ENCODE measurements at places on chromosomes 6 and 20. TPM values are rescaled to one million over a fixed set of nuclear protein-coding genes. Genes with fewer than 3 reads are reported as not detected.

DNA sequence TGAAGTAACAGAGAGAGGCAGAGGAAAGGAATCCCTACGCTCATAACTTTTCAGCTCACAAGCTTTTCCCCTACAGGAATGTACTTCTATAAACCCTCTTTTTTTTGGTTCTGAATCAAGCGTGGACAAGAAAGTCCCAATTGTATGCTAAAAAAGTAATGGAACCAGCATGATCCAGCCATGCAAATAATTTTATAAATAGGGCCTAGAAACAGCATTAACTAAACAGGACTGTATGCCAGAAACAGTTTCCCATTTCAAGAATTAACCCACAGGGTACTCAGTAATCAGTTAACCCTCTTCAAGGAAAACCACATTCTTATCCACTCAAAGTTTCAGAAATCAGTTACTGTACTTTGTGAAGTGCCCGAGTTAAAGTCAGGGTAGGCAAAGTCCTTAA, 87.0 kb upstream of the HMGCLL1 start:
- no peaks in the 10 kb centered on the region for H3K36me3 ChIP-seq
- no peak overlapping the region for H3K4me3 ChIP-seq
- no peak overlapping the region for H3K27ac ChIP-seq

- no peak overlapping the region for H3K27ac ChIP-seq
- no peak for DNase-seq
- no peak overlapping the region for H3K4me3 ChIP-seq
- peaks cover 31% of the 10 kb centered on the region for H3K4me1 ChIP-seq
- no peaks in the 10 kb centered on the region for H3K27me3 ChIP-seq
These were observed 4.9 kb downstream of the TUBB start for GRCh38 chr6:30724906-30725667.

DNA sequence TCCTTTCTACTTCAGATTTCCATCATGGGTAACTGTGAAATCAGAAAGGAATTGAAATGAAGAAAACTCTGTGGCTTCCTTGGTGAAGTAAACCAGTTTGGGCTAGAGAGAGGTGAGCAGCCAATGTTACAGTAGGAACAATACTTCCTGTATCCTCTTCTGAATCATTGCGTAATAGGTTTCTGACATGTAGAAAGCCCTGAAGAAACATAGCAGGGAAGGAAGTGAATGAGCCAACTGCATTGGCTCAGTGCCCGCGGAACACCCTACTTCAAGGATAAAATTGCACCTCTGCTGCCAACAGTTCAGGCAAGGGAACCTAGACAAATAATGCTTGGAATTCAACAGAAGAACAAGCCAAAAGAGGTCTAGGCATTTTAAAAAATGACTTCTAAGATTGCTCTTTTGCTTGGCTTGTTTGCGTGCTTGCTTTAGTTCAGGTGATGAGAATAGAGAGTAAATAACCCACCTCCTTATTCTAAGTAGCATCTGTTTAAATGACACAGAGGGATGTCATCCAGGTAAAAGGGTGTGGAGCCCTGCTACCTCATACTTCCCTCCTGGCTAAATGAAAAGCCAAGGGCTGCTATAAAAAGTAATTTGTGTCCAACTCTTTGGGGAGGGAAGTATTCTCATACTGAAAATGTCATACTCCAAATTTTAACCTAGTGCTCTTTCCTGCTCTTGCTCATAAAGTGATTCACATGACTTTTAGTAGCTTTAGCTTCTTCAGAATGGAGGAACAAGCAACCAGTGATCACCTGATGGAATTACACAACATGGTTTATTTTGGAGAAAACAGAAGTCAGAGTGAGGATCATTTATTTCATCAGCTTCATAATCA, 30.0 kb upstream of the AKIRIN2 start:
- H3K27ac ChIP-seq, result peak overlapping the region; percentile 54
- H3K36me3 ChIP-seq, result no peaks in the 10 kb centered on the region
- no peak overlapping the region for H3K4me3 ChIP-seq
- DNase-seq, result peak; percentile 92
- H3K27me3 ChIP-seq, result no peaks in the 10 kb centered on the region

DNA sequence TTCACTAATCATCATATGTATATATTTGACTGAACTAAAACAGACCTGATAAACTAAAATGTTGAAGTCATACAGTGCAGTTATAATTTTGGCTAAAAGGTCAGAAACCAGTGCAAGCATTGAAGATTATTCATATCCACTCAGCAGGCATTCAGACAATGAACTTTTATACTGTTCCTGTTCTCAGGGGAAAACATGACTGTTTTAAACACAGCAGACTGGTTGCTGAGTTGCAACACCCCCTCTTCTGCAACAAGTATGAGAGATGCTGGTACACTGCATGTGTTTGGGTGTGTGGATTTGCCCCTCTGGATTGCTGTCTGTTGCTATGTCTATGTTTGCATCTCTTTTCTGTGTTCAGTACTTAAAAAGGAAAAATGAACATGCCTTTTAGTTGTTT, 206.8 kb downstream of the EYA4 start:
- no peaks in the 10 kb centered on the region for H3K36me3 ChIP-seq
- DNase-seq, result no peak
- H3K27me3 ChIP-seq, result no peaks in the 10 kb centered on the region
- no peaks in the 10 kb centered on the region for H3K4me1 ChIP-seq

- peaks cover 27% of the 10 kb centered on the region for H3K4me1 ChIP-seq
- H3K36me3 ChIP-seq, result no peaks in the 10 kb centered on the region
- no peak for DNase-seq
- H3K27me3 ChIP-seq, result no peaks in the 10 kb centered on the region
These were observed 12.4 kb downstream of the KIF3B start for GRCh38 chr20:32289661-32290431.

The MOXD1 gene
- 3.3 TPM for total RNA-seq

The SLC26A8 gene
- total RNA-seq, result not detected

The DLL1 gene
- total RNA-seq, result 9.4 TPM

All from heart left ventricle (tissue), 16 donors.